ENCODE measurements at places on chromosomes 4 and X.

DNA sequence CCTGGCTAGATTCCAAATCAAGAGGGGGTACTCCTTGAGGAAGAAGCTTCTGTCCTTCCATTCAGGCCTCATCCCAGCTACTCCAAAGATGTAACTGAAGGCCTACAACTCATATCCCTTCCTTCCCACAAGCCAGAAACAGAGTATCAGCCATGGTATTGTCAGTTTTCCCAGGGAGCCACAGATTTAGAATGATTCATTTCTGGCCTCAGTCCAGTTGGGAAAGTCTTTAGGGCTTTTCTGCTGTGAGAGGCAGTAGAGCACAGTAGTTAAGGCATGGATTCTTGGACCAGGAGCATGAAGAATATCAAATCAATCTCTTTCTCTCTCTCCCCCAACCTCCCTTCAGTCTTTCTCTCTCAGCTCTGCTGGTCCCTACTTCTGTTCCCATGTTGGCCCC, 505.0 kb downstream of the BCOR start:
- DNase-seq = no peak

- DNase-seq = no peak
Measured at GRCh38 chr4:5422195-5422594, 286.2 kb downstream of the EVC2 start.

GRCh38 chrX:4263030-4263803, 549.8 kb upstream of the PRKX start:
- no peak for DNase-seq

GRCh38 chr4:182062458-182062857, 180.7 kb upstream of the TENM3 start:
- no peak for DNase-seq

DNA sequence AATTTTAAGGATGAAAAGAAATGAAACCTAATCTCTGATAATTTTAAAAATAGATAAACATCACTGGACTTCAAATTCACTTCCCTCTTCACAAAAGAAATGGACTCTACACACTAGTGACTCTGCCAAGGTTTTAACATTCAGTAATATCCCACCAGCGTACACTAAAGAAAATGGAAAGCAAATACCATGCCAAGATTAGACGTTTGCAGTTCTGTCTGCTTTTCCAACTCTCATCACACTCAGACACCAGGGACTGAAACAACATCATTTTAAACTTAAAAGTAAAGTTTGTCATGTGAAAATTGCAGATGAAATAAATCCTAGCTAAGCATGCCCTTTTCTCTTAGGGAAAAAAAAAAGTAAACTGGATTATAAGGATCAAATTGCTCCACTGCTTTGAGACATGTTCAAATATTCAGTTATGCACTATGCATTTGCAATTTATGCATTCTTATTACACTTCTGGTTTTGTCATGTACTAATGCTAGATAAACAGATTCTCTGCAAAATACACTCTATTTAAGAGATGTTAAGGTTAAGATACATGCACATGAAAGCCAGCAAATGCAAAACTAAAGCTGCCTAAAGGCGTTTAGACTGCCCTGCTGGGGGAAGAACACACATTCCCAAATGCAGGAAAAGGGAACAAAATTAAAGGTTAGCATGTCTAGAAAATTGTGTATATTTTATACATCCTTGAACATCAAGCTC, 534.4 kb upstream of the EPHA5 start:
- DNase-seq = no peak
